ENCODE measurements at places on chromosomes 12 and 14.

DNA sequence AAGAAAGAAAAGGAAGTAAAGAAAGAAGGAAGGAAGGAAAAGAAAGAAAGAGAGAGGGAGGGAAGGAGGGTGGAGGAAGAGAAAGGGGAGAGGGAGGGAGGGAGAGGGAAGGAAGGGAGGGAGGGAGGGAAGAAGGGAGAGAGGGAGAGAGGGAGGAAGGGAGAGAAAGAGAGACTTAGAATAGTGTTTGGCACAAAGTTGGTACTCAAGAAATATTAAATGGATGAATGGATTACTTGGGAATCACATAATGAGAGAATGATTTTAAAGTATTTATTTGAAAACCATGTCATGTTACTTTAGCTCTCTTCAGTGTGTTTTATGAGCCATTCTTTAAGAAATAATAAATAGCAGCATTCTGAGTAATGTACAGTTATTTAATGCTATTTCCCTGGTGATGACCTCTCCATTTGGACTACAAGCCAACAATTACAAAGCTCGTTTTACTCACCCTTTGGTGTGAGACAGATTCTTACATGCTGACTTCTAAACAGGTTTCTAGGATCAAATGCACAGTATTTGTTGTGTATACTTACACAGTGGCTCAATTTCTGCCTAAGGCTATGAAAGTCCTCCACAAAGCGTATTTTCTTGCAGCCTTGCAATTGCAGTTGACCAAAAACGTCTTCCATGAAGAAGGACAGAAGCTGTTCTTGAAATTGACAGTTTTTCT is 861 bp downstream of the IL26 start:
- DNase-seq = no peak

DNA sequence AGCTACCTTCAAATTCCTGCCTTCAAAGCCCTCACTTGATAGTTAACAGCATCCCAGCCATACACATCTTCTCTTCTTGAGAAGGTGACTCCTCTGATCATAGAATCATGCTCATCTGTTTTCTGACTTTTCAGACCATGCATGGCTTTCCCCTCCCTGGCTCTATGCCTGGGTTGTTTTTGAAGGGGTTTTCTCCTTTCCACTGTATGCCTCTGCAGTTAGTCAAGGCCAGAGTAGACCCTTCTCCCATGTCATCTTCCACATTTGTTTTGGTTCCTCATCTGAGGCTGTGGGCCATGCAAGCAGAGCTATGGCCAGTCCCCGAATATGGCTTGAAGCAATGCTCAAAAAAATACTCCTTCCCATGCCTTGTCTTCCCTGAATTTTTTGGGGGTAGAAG is 14.3 kb upstream of the MCRS1 start:
- no peak for DNase-seq

DNA sequence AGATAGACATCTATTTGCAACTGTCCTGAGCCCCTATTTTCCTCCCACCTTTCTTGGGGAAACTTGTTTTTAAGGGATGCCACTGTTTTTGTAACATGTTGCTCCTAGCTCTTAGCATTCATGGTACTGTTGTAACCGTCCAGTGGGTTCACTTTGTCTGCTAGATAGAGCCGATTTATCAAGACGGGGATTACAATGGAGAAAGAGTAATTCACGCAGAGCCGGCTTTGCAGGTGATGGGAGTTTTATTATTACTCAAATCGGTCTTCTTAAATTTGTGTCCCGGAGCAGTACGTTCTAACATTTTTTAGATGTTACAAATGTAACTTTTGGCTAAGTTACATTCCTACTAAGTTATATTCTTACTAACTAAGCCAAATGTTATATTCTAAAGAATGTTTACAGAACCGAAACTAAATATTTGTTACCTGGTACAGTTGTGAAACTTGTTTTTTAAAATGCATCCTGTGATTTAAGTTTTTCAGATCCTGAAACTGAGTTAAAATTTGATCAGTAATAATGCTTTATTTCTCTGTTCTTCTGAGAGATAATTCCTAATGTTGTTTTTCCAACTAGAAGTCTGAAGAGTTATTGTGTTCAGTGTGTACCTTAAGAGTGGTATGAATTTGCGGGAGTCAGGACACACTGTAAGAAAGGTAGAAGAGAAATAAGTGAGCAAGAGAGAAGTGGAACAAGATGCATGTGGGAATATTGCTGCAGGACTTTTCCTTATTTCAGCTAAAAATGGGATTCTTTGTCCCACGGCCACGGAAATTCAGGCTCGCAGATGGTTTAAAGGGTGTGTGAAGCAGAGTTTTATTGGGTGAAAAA is 20.6 kb upstream of the CLEC2D start:
- no peak for DNase-seq

- DNase-seq = no peak
Measured at GRCh38 chr12:80441921-80442320, 2.1 kb upstream of the PTPRQ start.

GRCh38 chr12:39352471-39353017 is 90.4 kb downstream of the KIF21A start:
- DNase-seq = no peak

- no peak for DNase-seq
Measured at GRCh38 chr14:68726093-68726695, 66.7 kb downstream of the ZFP36L1 start.

GRCh38 chr12:23127701-23128100 is 502.7 kb downstream of the ETNK1 start:
- no peak for DNase-seq

- DNase-seq = no peak
Measured at GRCh38 chr14:32352631-32353030, 23.5 kb downstream of the AKAP6 start.

- DNase-seq = no peak
Measured at GRCh38 chr14:67926821-67927220, 107.2 kb downstream of the RAD51B start.

DNA sequence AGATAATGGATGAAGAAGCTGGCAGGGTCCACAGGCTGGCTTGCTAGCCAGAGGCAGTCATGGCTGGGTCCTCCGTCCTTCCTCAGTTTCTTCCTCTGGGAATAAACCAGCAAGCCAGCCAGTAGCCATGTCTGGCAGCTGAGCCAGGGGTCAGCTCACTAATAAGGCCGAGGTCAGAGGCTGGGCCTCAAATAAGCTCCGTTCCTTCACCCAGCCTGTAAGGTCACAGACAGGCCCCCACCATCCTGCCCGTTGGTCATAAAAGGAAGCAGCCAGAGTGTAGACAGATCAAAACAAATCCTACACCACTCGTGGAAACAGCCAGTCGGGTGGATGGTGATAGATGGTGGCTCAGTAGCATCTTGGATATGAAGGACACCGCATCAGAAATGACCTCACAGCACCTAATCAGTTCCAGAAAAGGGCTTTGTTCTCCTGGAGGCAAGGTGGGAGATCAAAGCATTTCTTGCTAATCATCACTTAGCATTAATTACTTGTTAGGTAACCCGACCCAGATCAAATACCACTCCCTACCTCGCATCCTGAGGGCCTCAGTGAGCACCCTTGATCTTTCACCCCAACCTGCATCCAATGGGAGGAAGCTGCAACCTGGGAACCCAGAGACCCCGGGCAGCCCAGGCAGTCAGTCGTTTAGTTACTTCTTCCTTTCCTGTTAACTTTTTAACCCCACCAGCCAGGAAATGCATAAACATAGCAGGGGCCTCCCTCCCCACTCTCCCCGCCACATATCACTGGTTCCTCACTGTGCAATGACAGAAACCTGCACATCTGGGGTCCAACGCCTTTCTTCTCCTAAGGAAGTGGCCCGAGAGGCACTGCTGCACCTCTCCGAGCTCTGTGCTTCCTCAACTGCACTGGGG is 90.2 kb downstream of the KDM2B start:
- DNase-seq = no peak

- no peak for DNase-seq
Measured at GRCh38 chr12:3160081-3160480, 82.9 kb downstream of the TSPAN9 start.

- no peak for DNase-seq
Measured at GRCh38 chr14:33369041-33369440, 430.4 kb downstream of the NPAS3 start.

DNA sequence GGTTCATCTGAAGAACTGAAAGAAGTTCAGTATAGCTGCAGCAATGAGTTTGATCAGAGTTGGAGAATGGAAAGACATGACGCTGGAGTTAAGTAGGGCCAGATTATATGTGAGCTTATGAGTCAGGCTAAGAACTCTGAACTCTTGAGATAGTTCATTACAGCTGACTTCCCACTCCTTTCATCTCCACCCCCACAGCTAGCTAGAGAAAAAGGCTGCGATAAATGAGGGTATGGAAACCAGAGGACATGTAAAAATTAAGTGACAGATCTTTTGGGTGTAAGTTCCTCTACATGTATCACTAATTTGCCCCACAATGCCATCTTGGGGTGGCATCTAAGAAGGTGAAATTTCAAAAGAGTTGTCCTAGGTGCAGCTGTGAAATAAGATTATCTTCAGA is 28.6 kb downstream of the PYM1 start:
- DNase-seq = no peak

DNA sequence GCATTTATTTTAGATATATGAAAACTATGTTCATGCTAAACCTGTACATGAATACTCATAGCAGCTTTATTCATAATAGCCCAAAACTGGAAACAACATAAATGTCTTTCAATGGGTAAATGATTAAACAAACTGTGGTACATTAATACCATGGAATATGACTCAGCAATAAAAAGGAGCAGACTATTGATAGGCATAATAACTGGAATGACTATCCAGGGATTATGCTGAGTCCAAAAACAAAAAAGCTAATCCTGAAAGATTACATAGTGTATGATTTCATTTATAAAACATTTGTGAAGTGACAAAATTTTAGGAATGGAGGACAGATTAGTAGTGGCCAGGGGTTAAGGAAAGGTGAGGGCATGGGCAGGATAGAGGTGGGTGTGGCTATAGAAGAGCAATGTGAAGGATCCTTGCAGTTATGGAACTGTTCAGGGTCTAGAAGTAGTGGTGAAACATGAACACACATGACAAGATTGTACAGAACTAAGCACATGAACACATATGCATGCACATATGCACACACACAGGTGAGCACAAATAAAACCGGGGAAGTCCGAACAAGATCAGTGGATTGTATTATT is 61.1 kb upstream of the CDKN3 start:
- DNase-seq = no peak

- no peak for DNase-seq
Measured at GRCh38 chr14:32005628-32006027, 71.5 kb upstream of the ARHGAP5 start.

GRCh38 chr12:21891751-21892217 is 49.4 kb downstream of the ABCC9 start:
- DNase-seq = no peak

- DNase-seq = no peak
Measured at GRCh38 chr12:103986829-103987228, 21.2 kb downstream of the TDG start.

GRCh38 chr12:31899109-31899508 is 60.1 kb upstream of the RESF1 start:
- DNase-seq = no peak

- no peak for DNase-seq
Measured at GRCh38 chr14:67577909-67578749, 21.9 kb downstream of the PIGH start.

GRCh38 chr14:22184157-22184829 is 404.7 kb downstream of the DAD1 start:
- no peak for DNase-seq

- no peak for DNase-seq
Measured at GRCh38 chr12:51085757-51086156, 2.4 kb upstream of the CSRNP2 start.

DNA sequence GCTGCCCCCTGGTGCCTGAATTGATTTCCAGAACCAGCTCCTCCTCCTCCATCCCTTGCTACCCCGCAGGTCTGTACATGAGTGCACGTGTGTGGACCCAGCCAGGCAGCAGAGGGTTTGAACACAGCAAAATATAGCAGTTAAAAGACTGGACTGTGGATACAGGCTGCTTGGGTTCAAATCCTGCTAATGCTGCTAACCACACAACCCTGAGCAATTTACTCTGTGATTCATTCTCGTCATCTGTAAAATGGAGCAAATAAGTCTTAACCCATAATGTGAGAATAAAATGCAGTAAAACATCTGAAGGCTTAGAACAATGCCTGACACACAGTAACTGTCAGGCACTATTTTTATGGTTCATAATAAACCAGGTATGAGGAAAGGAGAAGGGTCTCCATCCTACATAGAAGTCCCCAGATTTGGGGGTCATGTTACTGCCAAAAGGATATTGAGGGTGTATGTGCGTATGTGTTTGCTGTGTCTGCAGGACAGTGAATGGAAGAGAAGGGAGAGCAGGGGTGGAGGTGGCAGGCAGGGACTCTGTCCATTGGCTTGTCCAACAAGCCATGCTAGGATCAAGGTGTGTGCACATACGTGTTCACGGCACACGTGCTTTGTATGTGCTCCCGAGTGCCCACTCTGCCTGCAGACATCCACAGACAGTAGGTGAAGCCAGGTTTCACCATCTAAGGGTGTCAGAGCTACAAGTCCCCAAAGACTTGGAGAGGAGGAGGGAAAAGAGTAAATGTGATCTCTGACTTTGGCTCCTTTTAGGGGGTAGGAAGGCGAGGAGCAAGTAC is 1.5 kb upstream of the STAT6 start:
- DNase-seq = no peak

GRCh38 chr12:124722878-124723277 is 140.8 kb downstream of the SCARB1 start:
- no peak for DNase-seq

GRCh38 chr14:61213191-61213621 is 67.9 kb downstream of the TMEM30B start:
- DNase-seq = no peak

GRCh38 chr12:116366824-116367223 is 89.3 kb upstream of the MED13L start:
- DNase-seq = no peak

GRCh38 chr14:105201925-105202513 is 20.9 kb upstream of the NUDT14 start:
- DNase-seq = no peak

GRCh38 chr12:3792623-3793288 is 39.8 kb upstream of the CRACR2A start:
- no peak for DNase-seq

GRCh38 chr14:30582376-30582775 is 23.4 kb downstream of the G2E3 start:
- DNase-seq = no peak

GRCh38 chr12:2722806-2723205 is 72.0 kb upstream of the FKBP4 start:
- DNase-seq = no peak

DNA sequence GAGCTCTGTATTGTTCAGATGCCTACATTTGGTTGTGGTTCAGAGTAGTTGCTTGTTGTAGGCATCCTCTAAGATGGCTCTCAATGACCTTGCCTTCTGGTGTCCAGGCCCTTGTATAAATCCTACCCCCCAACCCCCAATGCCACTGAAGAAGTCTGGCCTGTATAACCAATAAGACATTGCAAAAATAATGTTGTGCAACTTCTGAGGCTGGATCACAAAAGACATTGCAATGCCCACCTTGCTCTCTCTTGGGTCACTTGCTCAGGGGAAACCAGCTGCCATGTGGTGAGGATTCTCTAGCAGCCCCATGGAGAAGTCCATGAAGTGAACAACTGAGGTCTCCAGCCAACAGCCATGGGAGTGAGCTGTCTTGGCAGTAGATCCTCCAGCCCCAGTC is 234.0 kb upstream of the TBX3 start:
- no peak for DNase-seq
